Placental epithelial cell (primary cell): ENCODE measurements at places on chromosomes 4 and X. TPM values are rescaled to one million over a fixed set of nuclear protein-coding genes. Genes with fewer than 3 reads are reported as not detected.

The SPANXN4 gene
- not detected in 2 replicates for total RNA-seq

The VCX3A gene
- not detected in 2 replicates for total RNA-seq

The P2RY8 gene
- total RNA-seq = not detected in 2 replicates

The CA5B gene
- 9.2 and 13.0 TPM in 2 replicates for total RNA-seq

The BEX1 gene
- total RNA-seq = not detected in 2 replicates

The RTL5 gene
- 0.33 and 0.79 TPM in 2 replicates for total RNA-seq

The SERPINA7 gene
- not detected in 2 replicates for total RNA-seq

The GYPE gene
- 0.39 TPM in 1 of 2 replicates, not detected in the other for total RNA-seq

The PPARGC1A gene
- under 0.01 and 0.11 TPM in 2 replicates for total RNA-seq

The FGFR3 gene
- total RNA-seq = 2.0 and 12.6 TPM in 2 replicates

The CT45A3 gene
- total RNA-seq = not detected in 2 replicates

The KDM6A gene
- total RNA-seq = 36.3 and 42.4 TPM in 2 replicates

The MAGEA8 gene
- not detected in 2 replicates for total RNA-seq

The IGSF1 gene
- not detected in 2 replicates for total RNA-seq

The NPFFR2 gene
- 0.79 and 2.1 TPM in 2 replicates for total RNA-seq

The GCNA gene
- total RNA-seq = 2.3 and 4.7 TPM in 2 replicates

The EDA gene
- total RNA-seq = 1.2 and 2.3 TPM in 2 replicates

The PNMA6F gene
- not detected in 2 replicates for total RNA-seq

The CABS1 gene
- not detected in 2 replicates for total RNA-seq

The TMPRSS11B gene
- 1.2 and 1.4 TPM in 2 replicates for total RNA-seq

The UBA1 gene
- 197 and 296 TPM in 2 replicates for total RNA-seq

The TKTL2 gene
- total RNA-seq = not detected in 2 replicates

The TGIF2LX gene
- not detected in 2 replicates for total RNA-seq

The LRRC66 gene
- under 0.01 TPM in 1 of 2 replicates, not detected in the other for total RNA-seq

The FRMPD3 gene
- under 0.01 and 0.33 TPM in 2 replicates for total RNA-seq

The NKX3-2 gene
- 0.39 and 0.43 TPM in 2 replicates for total RNA-seq

The CT55 gene
- total RNA-seq = not detected in 2 replicates

The PCSK1N gene
- total RNA-seq = 13.1 and 27.1 TPM in 2 replicates

The NIPAL1 gene
- total RNA-seq = 10.6 and 10.8 TPM in 2 replicates

The RENBP gene
- under 0.01 and 0.11 TPM in 2 replicates for total RNA-seq

The GPAT3 gene
- 1.7 and 2.4 TPM in 2 replicates for total RNA-seq
